ENCODE measurements at places on chromosomes 13 and 19. TPM values are rescaled to one million over a fixed set of nuclear protein-coding genes. Genes with fewer than 3 reads are reported as not detected.

GRCh38 chr13:67827992-67828391, 597.9 kb upstream of the PCDH9 start:
- no peak overlapping the region for H3K27ac ChIP-seq
- H3K36me3 ChIP-seq = no peaks in the 10 kb centered on the region

DNA sequence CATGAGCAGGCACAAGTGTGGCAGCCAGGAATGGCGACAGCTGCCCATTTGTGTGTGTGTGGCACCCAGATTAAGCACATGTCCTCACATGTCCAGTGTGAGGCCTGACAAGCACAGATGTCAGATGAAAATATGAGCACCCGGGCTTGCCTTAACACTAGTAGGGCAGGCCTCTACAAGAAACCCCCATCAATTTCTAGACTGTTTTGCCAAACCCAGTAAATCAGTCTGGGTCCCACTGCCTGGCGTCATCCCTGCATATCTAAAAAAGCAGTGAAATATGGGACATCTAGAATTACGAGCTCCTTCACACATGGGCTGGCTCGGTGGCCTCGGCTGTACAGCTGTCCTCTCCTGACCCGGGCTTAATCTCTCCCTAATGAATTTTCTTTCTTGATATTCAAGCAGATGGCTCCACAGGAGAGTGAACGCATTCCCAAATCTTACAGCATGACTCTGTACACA, 432.7 kb downstream of the FOXO1 start:
- H3K27me3 ChIP-seq = no peaks in the 10 kb centered on the region
- no peaks in the 10 kb centered on the region for H3K36me3 ChIP-seq
- no peak overlapping the region for H3K4me3 ChIP-seq

- peaks cover 5% of the 10 kb centered on the region for H3K36me3 ChIP-seq
- DNase-seq = peak; percentile 64
- H3K4me1 ChIP-seq = peaks cover 13% of the 10 kb centered on the region
- H3K27ac ChIP-seq = no peak overlapping the region
- H3K4me3 ChIP-seq = peak overlapping the region; percentile 81
Measured at GRCh38 chr19:48900477-48901406, 630 bp downstream of the NUCB1 start.

DNA sequence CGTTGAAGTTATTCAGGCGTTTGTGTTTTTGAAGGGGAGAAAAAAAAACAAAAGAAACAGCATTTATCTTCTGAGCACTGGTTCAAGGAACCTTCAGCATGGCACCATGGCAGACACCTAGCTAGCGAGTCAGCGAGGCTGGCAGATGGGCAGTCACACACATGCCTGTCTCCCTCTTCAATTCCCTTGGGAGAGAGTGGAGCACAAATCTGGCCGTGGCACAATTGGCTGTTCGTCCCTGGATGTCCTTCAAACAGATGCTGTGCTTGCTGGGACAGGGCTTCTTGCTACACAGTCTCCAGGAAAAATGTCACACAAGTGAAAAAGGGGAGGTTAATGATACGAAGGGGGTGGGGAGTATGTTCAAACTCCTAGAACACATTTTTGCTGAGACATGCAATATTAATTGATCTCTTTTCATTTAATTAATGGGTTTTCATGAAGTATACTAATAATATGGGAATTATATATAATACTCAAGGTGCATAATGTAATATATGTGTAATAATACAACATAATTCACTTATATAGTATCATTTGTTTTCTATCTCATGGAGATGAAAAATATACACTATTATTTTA, 1674.5 kb upstream of the SLC10A2 start:
- no peak for DNase-seq
- no peaks in the 10 kb centered on the region for H3K36me3 ChIP-seq
- H3K4me3 ChIP-seq = no peak overlapping the region
- no peak overlapping the region for H3K27ac ChIP-seq
- H3K27me3 ChIP-seq = no peaks in the 10 kb centered on the region

- no peak for DNase-seq
- no peaks in the 10 kb centered on the region for H3K27me3 ChIP-seq
- H3K4me3 ChIP-seq = no peak overlapping the region
- H3K27ac ChIP-seq = no peak overlapping the region
- no peaks in the 10 kb centered on the region for H3K4me1 ChIP-seq
Measured at GRCh38 chr19:5697890-5698634, 8.0 kb downstream of the RPL36 start.

GRCh38 chr13:36038785-36039555, 92.2 kb downstream of the DCLK1 start:
- H3K27me3 ChIP-seq = no peaks in the 10 kb centered on the region
- H3K27ac ChIP-seq = no peak overlapping the region
- H3K36me3 ChIP-seq = no peaks in the 10 kb centered on the region
- H3K4me1 ChIP-seq = no peaks in the 10 kb centered on the region
- no peak overlapping the region for H3K4me3 ChIP-seq

DNA sequence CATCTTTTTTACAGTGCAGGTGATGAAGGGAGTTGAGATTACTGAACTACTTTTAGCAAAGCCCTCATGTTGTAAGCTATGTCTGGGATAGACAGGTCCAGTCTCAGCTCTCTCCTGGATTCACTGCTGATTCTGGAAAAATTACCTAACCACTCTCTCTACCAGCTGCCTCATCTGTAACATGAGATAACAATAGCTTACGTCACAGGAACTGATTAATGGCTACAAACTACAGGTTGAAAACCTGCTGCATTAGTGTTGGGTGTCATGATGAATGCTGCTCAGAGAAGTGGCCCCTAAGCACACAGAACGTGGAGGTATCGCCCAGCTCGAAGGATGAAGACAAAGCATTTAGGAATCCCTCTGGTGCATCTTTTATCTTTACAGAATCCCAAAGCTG, 277.8 kb downstream of the ABCC4 start:
- H3K27ac ChIP-seq = no peak overlapping the region
- H3K36me3 ChIP-seq = no peaks in the 10 kb centered on the region
- no peaks in the 10 kb centered on the region for H3K4me1 ChIP-seq
- no peak for DNase-seq
- H3K27me3 ChIP-seq = no peaks in the 10 kb centered on the region

DNA sequence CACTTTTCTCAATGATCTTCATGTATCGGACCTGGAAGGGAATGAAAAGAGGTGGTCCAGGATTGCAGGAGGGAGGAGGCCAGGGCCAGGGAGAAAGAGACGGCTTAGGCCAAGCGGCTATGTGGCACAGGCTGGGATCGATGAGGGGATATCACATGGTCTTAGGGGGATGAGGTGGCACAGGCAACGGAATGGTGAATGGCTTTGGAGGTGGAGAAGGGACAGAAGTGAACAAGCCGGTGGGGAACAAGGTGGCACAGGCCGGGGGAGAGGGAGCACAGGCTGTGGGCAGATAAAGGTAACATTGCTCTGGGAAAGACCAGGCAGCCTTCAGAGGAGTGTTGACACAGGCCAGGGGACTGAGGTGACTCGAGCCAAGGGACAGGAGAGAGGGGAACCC, 5.7 kb upstream of the CDKN2D start:
- no peak overlapping the region for H3K27ac ChIP-seq
- H3K36me3 ChIP-seq = no peaks in the 10 kb centered on the region

DNA sequence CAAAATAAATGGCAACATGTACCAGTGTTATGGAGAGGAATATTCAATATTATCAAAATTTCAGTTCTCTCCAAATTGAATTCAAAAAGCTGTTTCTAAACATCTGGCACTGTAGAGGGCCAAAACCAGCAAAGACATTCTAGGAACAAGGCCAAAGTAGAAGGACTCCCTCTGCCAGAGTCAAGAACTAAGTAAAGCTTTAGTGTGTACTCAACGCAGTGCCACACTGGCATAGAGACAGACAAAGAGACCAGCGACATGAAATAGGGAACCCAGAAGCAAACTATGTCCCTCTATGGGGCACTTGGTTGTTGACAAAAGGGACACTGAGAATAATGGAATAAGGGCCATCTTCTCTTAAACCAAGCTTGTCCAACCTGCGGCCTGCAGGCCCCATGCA, 15.6 kb downstream of the SCGB2B2 start:
- no peak overlapping the region for H3K27ac ChIP-seq
- DNase-seq = no peak
- H3K4me3 ChIP-seq = no peak overlapping the region

DNA sequence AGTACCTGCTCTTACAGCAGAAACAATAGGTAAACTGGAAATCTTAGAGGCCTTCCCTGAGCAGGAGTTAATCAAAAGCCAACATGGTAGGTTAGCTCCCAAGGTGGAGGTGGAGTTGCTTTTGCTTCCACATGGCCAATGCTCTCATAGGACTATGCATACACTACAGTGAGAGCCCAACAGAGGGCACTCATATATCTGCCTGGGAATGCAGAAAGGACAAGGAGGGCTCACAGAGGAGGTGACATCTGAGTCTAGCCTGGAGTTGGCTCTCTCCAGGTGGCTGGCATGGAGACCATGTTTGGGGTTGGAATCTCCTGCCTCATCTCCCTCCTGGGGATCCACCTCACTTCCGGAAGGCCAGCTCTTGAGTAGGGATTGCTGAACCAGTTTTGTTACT, 34.6 kb downstream of the ATP8A2 start:
- no peak overlapping the region for H3K27ac ChIP-seq
- no peak overlapping the region for H3K4me3 ChIP-seq
- no peaks in the 10 kb centered on the region for H3K4me1 ChIP-seq

GRCh38 chr13:60655256-60655655, 258.2 kb downstream of the TDRD3 start:
- H3K4me3 ChIP-seq = no peak overlapping the region
- H3K36me3 ChIP-seq = no peaks in the 10 kb centered on the region
- H3K27me3 ChIP-seq = no peaks in the 10 kb centered on the region
- H3K27ac ChIP-seq = no peak overlapping the region
- DNase-seq = no peak

- H3K4me3 ChIP-seq = peak within 1 kb of the TSS; percentile 76
- H3K27me3 ChIP-seq = no peaks in the 10 kb centered on the region
- H3K36me3 ChIP-seq = no peaks in the 10 kb centered on the region
Measured at GRCh38 chr13:76886292-76887075, at the start of gene KCTD12. Gene KCTD12 (minus strand): TSS chr13:76886405. CDS start chr13:76886148, 257 bp downstream.

DNA sequence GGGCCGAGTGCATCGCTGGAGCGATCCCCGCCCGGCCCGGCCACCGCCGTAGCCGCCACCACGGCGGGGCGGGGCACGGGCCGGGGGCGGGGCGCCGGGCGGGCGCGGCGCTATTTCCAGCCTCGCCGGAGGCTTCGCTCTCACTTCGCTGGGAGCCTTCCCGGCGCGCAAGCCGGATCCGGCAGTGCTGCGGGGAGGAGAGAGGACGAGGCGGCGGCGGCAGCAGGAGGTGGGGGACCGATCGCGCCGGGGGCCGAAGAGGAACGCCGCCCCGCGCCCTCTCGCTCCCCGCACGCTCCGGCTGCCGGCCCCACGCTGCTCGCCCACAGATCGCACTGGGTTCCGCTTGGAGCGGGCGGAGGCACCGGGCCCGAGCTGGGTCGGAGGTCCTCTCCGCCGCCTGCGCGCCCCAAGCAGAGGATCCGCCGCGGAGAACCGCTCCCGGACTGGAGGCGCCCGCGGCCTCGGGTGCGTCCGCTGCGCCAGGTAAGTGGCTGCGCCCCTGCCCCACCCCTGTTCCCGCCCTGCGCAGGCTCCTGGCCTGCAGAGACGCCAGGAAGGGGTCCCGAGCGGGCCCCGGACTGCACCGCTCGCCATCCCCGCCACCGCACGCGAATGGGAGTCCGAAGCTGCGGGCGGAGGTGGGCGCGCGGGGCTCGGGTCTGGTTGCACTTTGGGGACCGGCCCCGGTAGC, at the start of gene CHST8:
TSS of gene CHST8 (plus strand) at position 143 of the 694 bp plus-strand sequence. CDS start 67,309 bp downstream, outside the sequence.
- H3K27me3 ChIP-seq = no peaks in the 10 kb centered on the region
- no peak within 1 kb of the TSS for H3K27ac ChIP-seq
- H3K36me3 ChIP-seq = no peaks in the 10 kb centered on the region
- DNase-seq = no peak

GRCh38 chr19:41955521-41955920, 3.6 kb downstream of the RABAC1 start:
- H3K27ac ChIP-seq = no peak overlapping the region
- no peaks in the 10 kb centered on the region for H3K27me3 ChIP-seq
- no peak overlapping the region for H3K4me3 ChIP-seq
- DNase-seq = no peak
- peaks cover 20% of the 10 kb centered on the region for H3K4me1 ChIP-seq

DNA sequence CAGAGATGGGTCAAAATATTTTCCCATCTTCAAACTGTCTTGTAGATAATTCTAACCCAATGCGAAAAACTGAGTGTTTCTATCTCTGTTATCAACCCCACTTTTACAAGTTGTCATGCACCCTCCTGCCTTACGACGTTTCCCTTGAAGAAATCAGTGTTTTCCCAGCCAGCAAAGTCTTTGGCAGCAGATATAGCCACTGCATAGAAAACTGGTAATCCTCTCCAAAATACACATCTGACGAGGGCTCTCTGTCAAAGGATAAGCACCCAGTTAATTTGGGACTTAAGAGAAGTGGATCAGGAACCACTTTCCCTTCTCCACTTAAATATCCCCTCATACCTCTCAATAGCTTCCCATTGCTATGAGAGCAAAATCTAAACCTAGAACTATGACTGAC, 351.9 kb upstream of the MIR17HG start:
- H3K27ac ChIP-seq = no peak overlapping the region
- no peak for DNase-seq
- no peaks in the 10 kb centered on the region for H3K36me3 ChIP-seq

DNA sequence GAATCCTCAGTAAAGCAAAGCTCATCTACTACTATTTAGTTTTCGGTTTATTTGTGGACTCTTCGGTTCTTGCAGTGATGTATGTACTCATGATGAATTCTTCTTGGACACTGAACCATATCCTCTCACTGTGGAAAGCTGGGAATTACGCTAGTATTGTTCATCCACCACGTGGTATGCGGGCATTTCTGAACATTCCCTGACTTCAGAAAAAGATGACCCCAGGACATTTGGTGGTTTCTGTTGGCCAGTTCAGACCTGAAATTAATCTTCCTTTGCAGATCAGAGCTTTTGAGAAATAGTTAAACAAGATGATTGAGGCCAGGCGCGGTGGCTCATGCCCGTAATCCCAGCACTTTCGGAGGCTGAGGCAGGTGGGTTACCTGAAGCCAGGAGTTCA, 25.3 kb upstream of the FBN3 start:
- H3K27me3 ChIP-seq = no peaks in the 10 kb centered on the region
- H3K27ac ChIP-seq = no peak overlapping the region
- H3K4me1 ChIP-seq = no peaks in the 10 kb centered on the region
- DNase-seq = no peak

- peaks cover 26% of the 10 kb centered on the region for H3K4me1 ChIP-seq
- H3K36me3 ChIP-seq = no peaks in the 10 kb centered on the region
- no peak within 1 kb of the TSS for H3K4me3 ChIP-seq
- H3K27ac ChIP-seq = no peak within 1 kb of the TSS
- no peaks in the 10 kb centered on the region for H3K27me3 ChIP-seq
Measured at GRCh38 chr19:11418549-11419506, at the start of gene RGL3. Gene RGL3 (minus strand): TSS chr19:11419314. CDS start chr19:11419278, 36 bp downstream.

- H3K36me3 ChIP-seq = no peaks in the 10 kb centered on the region
- H3K4me3 ChIP-seq = no peak overlapping the region
- no peak overlapping the region for H3K27ac ChIP-seq
- no peaks in the 10 kb centered on the region for H3K4me1 ChIP-seq
- H3K27me3 ChIP-seq = no peaks in the 10 kb centered on the region
Measured at GRCh38 chr13:46850214-46850613, 46.6 kb downstream of the HTR2A start.

CEACAM3 gene
- not detected for total RNA-seq

TUBB4A gene
- total RNA-seq = 0.83 TPM

FRY gene
- 1.6 TPM for total RNA-seq

DMKN gene
- total RNA-seq = 9.3 TPM

RPS19 gene
- 2,482 TPM for total RNA-seq

CBARP gene
- total RNA-seq = 1.6 TPM

PSG1 gene
- not detected for total RNA-seq
